ENCODE measurements at places on chromosomes 6 and 20. TPM values are rescaled to one million over a fixed set of nuclear protein-coding genes. Genes with fewer than 3 reads are reported as not detected.

Gene METTL24
- 3.5 TPM for total RNA-seq

DNA sequence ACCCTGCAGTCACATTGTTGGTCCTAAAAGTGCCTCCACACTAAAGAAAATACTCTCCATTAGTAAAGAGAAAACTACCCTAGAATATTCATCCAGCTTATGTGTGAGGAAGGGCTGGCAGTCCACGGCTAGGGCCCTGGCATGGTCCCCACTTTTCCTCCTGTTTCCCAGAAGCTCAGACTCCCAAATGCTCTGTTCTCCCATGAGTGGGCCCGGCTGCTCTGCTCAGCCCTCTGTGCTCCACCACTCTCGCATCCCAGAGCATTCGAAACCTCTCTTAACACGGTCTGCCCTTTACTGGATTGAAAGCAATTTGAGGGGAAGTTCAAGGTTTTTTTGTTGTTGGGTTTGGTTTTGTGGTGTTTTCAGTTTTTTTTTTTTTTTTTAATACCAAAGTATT, 61.8 kb downstream of the APCDD1L start:
- DNase-seq: no peak

- no peak for DNase-seq
Measured at GRCh38 chr6:148324297-148324985, 18.2 kb upstream of the SASH1 start.

- no peak for DNase-seq
Measured at GRCh38 chr20:48294196-48294595, 508.9 kb upstream of the SULF2 start.

GRCh38 chr20:61426352-61426751, 174.3 kb downstream of the CDH4 start:
- DNase-seq: no peak

DNA sequence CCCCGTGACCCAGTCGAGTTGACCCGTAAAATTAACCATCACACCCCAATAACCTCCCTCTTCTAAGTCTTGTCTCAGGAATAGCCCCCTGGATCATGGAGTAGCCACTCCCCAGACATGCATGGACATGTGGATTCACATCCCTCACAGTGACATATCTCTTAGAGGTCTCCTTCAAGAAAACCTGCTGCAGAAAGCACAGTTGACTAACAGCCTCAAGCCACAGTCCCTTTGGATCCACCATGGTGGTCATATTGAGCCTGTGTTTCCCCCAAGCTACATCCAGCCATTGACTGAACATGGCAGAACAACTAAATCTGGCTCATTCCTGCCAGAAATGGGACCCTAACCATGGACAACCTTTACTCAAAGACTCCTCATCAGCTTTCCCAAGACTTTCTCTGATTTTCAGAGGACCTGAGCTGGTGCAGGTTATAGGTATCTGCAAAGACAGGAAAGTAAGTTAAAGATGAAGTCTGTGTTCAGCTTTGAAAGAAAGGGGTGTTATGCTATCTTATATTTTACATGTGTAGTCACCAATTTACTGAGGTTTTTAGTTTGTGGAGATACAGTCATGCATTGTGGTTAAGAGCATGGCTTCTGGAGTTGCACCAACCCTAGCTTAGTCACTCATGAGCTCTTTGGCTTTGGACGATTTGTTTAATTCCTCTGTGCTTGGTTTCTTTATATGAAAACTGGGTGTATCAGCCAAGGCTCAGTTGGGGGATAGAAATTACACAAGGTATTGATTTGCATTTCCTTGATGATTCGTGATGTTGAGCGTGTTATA, 219.1 kb downstream of the MYLK4 start:
- no peak for DNase-seq
